Right kidney (tissue), 9 donors: ENCODE measurements at places on chromosomes 13 and 19.
A peak's percentile ranks its signal among the peaks of the same experiment; 100 is the strongest.

DNA sequence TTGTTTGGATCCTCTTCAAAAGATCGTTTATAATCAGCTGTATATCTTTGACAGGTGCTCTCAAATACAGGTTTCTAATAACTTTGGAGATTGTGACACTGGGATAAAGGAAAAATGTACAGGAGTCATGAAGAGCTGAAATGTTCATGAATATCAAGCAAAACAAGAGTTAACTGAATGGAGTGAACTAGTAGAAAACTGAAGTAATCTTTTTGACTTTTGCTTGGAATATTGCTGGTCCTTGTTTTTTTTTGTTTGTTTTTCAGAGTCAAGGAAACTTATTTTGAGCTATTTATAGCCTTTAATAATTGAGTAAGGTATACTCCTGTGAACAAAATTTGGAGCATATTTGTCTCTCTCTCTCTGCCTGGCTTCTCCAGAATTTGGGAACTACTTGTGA is 25.3 kb downstream of the MED4 start:
- no peak for DNase-seq

DNA sequence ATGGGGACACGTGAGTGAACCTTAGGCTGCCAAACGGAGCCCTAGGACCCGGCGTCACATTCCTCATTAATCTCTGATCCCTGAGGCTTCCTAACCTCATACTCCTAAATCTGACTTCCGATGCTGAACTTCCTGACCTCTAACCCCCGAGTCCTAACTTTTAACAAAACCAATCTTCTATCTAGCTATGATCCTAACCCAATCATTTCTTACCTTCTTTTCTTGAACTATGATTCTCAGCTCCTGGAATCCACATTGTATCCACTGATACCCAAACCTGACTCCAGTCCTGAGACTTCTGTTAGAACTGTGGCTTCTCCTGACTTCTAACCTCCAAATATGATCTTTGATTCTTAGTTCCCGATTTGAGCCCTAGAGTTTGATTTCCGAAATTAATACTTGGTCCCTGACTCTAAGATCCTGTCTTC is 447 bp downstream of the NFKBIB start:
- no peak for DNase-seq

DNA sequence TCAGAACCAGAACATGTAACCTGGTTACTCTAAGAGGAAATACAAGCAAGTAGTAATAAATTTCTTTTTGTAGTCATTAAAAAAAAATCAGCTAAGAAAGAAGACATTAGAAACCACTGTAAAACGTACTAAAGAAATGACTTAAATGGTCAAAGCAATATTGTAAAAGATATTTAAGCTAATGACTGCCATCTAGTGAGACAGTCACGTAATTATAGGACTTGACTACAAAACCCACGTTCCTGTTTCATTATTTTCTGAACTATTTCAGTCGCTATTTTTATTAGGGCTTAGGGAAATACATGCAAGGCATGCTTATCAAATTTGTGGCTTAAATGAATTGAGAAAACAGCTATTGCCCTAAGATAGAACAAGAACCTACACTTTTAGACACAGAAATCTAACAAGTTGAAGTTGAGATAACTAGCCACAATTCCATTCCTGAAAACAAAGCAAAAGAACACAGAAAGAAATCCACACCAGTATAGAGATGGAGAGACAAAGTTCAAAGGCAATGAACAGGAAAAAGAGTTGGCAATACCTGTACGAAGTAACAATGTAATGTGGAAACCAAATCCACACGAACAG is 17.9 kb downstream of the ALG5 start:
- no peak for DNase-seq

DNA sequence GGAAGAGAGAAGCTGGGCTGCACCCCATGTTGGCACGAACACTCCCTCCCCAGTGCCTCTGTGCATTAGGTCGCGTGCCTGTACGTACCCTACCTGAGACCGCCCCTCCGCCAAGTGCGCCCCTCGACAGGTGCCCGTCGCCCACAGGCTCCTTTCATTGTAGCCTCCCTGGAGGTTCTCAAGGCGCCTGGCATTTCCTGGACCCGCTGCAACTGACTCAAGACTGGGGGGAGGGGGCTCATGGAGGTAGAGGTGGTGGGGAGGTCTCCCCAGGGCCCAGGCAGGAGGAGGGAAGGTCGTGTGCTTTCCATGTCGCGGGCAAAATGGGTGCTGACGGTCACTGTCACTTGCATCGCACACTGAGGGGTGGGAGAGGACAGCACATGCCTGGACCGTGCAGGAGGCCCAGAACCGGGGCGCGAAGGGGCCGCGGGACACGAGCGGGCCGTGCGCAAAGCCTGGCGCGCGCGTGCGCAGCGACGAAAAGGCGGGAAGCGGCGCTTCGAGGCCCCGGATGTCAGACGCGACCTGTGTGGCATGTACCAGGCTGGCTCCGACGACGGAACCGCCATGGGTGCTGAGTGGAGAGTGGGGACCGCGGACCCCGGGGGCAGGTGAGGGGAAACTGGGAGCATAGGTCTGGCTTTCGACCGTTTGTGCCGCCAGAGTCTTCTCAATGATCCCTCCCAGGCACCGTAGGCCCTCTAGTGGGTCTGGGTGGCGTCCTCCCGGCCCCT is 16.5 kb downstream of the NFIX start:
- peak; percentile 49 for DNase-seq

DNA sequence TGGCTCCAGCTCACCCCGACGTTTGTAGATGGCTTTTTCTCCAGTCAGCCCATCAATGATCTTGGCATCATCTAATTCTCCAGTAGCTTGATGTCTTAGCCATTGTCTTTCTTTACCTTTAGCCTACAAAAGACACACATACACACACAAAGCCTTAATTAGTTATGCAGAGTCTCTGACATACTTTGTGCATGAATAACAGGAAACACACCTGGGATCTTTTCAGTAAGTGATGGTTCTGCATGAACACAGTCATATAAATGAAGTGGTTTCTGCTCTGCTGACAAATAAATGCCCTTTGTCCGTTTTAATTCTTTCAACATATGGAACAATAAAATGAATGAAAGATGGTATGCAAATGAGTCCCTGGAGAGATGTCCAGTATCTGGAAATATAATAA is 133.3 kb downstream of the RGCC start:
- DNase-seq: no peak

DNA sequence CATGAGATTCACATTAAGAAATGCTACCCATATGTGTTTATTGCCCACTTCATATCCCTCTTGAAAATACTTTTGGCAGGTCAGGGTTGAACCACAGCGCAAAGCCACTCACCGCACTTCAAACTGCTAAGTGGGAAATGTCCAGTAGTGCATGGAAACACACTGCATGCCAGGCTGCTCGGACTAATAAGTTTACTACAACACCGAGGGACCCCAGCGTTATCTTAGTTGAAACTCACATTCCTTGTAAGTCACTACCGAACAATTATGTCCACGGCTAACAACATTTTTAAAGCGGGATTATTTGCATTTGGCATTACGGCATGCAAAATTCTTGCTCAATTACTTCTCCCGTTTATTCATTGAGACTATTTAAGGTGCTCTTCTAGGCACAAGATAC is 4.0 kb downstream of the BRD4 start:
- no peak for DNase-seq

GRCh38 chr19:20471431-20471830 is 94.2 kb downstream of the ZNF737 start:
- no peak for DNase-seq

- no peak for DNase-seq
Observed at GRCh38 chr19:19613506-19613905, 5.0 kb downstream of the PBX4 start.

- peak; percentile 41 for DNase-seq
Observed at GRCh38 chr13:78594456-78594975, 8.8 kb downstream of the POU4F1 start.

- no peak for DNase-seq
Observed at GRCh38 chr13:72788831-72789230, 6.9 kb downstream of the PIBF1 start.

- DNase-seq: no peak
Observed at GRCh38 chr19:46383846-46384245, 29.5 kb downstream of the CCDC8 start.

GRCh38 chr19:4908781-4909155 is 533 bp upstream of the UHRF1 start:
- peak; percentile 67 for DNase-seq

- peak; percentile 35 for DNase-seq
Observed at GRCh38 chr19:4970558-4971423, 1.9 kb downstream of the KDM4B start.

GRCh38 chr13:100409132-100409531 is 179.5 kb downstream of the GGACT start:
- DNase-seq: no peak

DNA sequence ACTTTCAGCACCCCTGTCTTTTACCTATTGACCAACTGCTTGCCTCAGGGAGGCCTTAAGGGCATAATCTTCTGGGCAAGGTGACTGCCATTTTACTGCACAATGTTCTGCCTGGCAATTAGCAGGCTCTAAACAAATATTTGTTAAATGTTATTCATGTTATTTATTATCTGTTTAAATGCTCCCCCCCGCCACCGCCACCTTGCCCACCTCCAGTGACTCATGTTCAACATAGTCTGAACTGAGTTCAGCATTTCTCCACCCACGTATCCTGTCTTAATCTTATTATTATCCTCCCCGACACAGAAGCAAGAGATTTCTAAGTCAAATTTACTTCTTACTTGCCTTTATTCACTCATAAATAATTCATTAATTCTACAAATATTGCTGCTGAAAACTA is 144.8 kb downstream of the LIG4 start:
- no peak for DNase-seq

- DNase-seq: no peak
Observed at GRCh38 chr19:38191747-38192146, 32.3 kb downstream of the DPF1 start.

- no peak for DNase-seq
Observed at GRCh38 chr19:1162404-1163282, 11.4 kb downstream of the SBNO2 start.

GRCh38 chr13:59843040-59843439 is 320.7 kb downstream of the DIAPH3 start:
- no peak for DNase-seq

DNA sequence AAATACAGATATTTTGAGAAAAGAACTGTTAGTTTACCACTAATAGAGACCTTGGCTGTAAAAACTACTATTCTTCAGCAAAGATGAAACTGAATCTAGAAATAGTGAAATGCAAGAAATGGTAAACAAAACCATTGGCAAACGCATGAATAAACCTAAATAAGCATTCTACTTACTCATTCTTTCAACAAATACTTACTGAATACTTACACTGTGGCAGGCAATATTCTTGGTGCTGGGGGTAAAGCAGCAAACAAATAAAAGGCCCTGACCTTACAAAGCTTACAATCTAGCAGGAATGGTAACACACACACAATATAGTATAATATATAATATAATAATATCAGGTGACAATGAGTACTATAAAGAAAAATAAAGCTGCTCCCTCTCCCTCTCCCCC is 38.7 kb downstream of the KATNAL1 start:
- DNase-seq: no peak

GRCh38 chr19:13089139-13089856 is 13.4 kb downstream of the LYL1 start:
- no peak for DNase-seq

- no peak for DNase-seq
Observed at GRCh38 chr13:93872786-93873347, 606.6 kb downstream of the DCT start.

DNA sequence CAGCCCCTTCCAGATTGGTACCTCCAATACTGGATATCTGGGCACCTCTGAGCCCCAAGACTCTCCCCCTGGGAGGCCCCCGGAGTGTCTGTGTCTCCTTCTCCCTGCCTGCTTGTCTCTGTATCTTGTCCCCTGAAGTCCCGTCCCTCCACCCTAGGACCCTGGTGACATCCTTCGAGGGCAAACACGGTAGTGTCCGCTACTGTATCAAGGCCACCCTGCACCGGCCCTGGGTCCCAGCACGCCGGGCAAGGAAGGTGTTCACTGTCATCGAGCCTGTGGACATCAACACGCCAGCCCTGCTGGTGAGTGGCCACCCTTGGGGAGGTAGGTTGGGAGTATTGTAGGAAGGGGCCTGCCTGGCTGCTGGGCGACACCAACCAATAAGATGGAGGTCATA is 844 bp downstream of the ARRDC2 start:
- no peak for DNase-seq

DNA sequence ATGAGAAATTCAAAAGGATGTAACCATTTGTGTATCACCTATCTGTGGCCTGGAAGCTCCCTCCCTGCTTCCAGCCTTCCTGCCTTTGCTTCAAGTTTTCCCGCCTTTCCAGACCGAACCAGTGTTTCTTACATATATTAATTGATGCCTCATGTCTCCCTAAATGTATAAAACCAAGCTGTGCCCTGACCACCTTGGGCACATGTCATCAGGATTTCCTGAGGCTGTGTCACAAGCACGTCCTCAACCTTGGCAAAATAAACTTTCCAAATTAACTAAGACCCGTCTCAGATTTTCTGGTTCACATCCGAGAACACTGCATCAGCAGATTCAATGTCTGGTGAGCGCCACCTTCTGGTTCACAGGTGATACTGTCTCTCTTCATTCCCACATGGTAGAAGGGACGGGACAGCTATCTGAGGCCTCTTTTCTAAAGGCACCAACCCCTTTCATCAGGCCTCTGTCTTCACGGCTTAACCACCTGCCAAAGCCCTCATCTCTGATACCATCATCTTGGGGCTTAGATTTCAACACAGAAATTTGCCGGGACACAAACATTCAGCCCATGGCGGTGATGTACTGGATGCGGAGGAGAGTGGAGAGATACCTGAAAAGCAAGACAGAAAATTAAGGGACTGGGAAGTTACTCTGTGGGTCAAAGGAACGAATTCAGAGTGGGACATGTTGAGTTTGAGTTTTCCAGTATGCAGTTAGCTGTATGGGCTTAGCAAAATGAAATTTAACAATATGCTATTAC is 58.7 kb upstream of the PABPC3 start:
- DNase-seq: peak; percentile 32

GRCh38 chr13:63435667-63436324 is 2020.1 kb upstream of the PCDH20 start:
- DNase-seq: no peak

- no peak for DNase-seq
Observed at GRCh38 chr19:44582581-44583265, 30.6 kb upstream of the IGSF23 start.

DNA sequence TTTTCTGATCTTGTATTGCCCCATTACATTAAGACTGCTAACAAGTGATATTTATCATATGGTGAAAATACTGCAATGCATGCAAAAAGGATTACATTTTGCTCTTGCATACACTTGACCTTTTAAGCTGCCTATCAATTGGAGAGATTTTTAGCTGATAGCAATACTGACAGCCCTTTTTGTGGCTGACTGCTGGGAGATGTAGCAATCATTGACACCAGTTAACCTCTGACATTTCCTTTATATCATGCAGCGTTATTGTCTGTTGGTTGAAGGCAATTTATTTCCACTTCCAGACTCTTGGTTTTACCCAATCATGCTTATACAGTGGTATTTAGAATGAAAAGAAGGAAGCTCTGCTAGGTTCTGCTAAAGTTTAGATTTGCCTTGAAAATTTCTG is 364.0 kb downstream of the LMO7 start:
- no peak for DNase-seq
